ENCODE measurements at places on chromosomes 1 and 21.

DNA sequence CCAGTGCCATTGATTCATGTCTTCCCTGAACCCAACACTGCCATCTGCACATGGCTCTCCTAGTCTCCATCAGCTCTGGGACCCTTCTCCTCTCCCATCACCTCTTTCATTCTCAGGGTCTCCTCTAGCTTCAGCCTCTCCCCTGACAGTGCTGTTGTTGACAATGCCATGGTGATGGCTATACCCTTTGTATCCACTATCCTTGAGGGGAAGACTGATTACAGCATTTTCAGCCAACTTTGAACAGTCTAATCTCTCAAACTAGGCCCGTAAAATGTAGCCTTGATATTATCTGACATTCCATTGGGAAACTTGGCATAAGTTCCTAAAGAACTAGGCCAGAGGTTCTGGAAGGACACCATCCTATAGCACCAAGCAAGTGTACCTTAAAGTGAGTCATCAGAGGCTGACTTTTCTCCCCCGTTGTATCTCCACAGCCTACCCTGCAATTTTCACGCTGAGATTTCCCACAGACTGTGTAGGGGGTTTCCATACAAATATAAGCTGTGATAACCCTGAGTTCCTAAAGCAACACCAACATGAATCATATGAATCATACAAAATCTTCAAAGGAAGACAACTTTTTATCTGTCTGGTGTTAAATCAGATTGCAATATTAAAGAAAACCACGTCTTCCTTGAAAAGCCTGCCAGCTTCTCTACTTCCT is 5.8 kb downstream of the HAO2 start:
- DNase-seq, result no peak

DNA sequence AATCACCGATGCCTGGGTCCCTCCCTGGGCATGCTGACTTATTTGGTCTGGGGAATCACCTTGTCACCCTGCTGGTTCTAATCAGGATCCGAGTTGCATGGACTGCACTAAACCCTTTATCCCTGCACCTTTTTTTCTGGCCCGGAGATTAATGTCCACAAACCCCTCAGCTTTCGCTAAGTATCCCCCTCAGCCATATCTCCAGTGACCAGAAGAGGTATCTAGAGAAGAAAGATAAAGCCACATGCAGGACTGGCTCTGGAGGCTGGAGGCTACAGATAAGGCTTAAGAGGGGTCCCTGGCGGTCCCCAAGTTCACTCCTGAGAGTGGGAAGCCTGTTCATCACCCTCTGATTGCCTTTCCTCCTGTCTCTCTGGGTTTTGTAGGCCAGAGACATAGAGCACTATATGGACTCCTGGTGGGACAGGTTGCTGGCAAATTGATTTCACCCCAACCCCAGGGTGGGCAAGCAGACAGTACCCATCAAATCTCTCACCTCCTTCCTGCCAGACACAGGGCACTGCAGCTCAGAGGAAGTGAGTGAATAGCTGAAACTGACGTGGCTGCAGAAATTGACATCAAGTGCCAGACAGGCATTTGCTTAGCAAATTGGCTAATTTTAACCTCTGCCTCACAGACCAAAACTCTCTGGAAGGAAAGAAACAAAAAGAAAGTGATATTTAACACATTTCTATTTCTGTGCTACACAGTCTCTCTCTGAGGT is 38.8 kb downstream of the HMGB4 start:
- DNase-seq, result no peak

GRCh38 chr1:194252199-194252598 is 1065.8 kb upstream of the B3GALT2 start:
- no peak for DNase-seq

DNA sequence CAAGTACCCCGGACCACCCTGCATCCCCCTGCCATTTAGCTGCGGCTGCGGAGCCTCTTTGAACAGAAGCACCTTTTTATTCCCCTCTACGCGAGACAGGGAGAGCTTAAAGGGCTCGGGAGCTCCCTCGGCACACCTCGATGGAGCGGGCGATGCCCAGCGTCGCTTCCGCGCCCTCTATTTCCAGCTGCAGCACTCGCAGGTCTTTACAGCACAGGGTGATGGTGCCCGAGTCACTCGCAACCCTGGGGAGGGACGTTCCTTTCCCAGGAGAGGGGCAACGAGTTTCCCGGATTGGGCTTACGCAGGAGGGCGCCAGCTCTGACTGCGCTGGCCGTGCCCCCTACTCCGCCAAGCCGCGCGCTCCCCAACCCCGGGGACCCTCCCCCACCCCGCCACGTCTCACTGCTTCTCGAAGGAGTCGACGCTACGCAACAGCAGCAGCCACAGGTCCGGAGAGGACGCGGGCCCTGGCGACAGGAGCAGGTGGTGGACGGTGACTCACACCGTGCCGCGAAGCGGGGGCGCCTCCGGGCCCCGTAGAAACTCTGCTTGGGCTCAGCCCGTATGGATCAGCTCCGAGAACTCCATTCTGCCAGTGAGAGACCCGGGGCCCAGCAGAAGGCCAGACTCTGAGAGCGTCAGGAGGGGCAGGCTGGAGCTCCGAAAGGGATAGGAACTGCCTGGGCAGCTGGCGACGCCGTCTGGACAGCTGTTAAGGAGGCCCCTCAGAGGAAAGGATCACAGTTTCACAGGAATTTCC is 5.8 kb upstream of the FAM167B start:
- DNase-seq, result no peak

- DNase-seq, result no peak
These were observed 169.7 kb upstream of the RAB4A start for GRCh38 chr1:229101011-229101871.

GRCh38 chr1:245549996-245550719 is 395.4 kb downstream of the KIF26B start:
- no peak for DNase-seq

DNA sequence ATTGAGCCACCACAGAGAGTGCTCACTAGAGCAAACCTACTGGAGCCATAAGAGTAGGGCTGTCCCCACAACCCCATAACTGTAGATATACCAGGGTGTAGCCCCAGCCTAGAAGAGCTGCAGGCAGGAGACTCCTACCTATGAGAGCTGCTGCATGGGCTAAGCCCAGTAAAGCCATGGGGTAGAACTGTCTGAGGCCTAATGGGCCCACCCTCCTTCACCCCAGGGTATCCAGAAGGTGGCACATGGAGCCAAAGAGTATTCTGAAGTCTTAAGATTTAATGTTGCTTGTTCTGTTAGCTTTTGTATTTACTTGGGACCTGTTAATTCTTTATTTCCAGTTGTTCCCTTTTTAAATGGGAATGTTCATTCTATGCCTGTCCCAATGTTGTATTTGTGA is 1193.7 kb upstream of the ADGRL2 start:
- no peak for DNase-seq

DNA sequence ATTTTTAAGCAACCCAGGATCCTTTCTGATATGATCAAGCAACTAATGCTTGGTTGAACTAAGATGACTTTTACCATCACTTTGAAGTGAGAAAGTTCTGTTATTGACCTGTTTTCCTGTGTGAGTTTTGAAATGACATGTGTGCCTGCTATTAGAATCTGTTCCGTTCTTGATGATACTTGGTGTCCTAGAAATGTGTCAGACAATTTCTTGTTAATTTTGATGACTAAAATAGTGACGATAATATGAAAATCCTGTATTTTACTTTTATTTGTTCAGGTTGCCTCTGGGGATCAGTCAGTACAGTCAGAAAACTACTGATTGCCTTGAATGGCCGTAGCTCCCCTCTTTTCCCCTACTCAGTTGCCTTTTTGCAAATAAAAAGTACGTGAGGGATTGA is 228.0 kb downstream of the RYR2 start:
- DNase-seq, result no peak

DNA sequence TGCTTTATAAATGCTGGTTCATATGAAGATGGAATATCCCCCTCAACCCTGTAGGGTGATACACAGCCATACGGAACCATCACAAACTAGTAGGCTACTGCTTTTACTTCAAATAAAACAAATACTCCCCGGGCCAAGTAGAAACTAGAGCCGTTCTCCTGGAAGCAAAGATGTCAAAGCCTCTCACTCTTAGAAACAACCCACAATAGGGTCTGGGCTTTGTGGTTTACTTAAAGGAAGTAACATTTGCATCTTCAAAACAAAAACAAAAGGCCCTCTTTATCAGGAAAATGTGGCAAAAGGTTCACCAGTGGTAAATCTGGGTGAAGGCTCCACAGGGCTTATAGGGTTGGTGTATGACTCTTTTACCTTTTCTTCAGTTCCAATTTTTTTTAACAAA is 49.8 kb downstream of the HLCS start:
- DNase-seq, result no peak

Measured in cortex of kidney (tissue), 1 donor.